NCI-H1436 treated with DMSO at 0.1 percent for 48 hours (cell line): ENCODE measurements at places on chromosomes 2 and 18.

DNA sequence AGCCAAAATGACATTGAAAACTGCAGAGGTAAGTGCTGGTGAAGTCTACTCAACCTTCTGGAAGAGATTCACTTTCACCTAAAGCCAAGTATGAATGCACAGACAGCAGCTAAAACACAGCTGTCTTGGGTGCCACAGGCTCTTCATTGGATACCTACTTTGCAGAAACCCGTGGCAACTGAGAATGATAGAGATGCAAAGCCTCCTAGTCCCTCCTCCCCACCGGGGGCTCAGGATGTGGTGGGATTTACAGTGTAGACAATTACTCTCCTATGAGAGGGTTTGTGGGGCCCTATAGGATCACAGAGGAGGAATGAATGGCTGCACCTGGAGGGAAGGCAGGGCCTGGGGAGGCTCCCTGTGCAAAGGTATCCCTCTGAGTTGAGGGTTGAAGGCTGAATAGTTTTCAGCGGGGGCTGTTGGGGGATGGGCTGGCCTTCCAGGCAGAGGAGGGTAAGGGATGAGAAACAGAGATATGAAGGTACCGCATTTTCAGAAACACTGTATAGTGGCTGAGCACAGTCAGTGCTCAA, 131.6 kb downstream of the RNF144A start:
- no peak for DNase-seq

GRCh38 chr2:86446060-86446459, 4.9 kb downstream of the KDM3A start:
- no peak for DNase-seq

DNA sequence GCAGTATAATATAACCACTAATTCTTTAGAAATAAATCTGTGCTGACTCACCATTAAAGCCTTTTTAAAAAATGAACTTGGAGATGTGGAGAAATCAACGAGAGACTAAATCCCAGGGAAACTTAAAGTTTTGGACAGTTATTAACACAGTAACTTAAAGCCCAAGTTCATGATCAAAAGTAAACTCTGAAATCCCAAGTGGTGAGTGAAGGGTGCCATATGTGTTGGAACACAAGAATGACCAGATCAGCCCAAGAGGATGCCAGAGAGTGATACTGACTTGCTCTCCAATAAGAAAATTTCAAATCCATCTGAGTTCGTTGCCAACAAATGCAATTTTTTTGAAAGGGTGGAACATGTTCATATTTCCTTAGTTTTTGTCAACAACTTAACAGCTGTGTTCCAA, 838.1 kb upstream of the ACVR2A start:
- DNase-seq: no peak

DNA sequence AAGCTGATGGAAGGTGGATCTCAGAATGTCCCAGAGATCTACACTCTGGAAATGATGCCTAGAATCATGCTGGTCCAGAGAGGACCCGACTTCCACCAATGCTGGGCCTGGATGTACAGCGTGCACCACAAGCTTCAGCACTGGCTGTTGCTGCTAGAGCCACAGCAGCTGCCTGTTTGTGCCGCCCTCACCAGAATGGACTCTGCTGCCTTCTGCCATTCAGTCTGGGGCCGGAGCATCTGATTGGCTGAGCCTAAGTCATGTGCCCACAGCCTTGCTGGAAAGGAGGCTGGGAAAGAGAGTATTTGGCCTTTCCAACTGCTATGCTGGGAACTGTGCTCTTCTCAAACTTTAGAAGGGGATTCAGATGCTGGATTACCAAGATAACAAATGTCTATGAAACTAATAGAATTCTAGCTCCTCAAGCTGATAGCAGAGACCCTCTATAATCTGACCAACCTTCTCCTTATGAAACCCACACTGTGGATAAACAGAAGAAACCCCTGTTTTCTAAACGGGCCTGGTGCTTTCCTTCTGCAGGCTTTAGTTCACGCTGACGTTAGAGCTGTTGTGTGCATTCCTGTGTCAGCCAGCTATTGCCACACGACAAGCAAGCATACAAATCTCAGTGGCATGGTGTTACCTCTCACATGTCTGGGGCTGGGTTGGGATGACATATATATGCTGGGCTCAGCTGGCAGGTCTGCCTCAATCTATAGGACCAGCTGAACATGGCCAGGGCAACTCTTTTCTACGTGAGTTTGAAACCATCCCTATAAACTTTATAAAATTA, 4.1 kb upstream of the LOXHD1 start:
- DNase-seq: no peak

DNA sequence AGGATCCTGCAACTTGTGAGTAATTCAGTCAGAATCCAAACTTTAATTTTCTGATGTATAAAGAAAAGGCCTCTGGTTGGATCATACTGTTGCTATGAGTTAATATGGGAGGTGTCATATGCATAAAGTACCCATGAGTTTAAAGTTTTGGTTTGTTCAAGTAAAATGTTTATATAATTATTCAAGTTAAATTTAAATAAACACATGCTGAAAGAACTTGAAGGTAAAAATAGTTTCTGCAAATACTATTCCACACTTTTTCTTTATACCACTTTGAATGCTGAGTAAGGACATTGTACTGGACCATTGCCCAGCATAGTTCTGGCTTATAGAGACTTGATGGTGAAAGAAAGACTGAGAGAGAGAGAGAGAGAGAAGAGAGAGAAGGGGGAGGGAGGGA, 30.7 kb downstream of the PKP4 start:
- DNase-seq: no peak

DNA sequence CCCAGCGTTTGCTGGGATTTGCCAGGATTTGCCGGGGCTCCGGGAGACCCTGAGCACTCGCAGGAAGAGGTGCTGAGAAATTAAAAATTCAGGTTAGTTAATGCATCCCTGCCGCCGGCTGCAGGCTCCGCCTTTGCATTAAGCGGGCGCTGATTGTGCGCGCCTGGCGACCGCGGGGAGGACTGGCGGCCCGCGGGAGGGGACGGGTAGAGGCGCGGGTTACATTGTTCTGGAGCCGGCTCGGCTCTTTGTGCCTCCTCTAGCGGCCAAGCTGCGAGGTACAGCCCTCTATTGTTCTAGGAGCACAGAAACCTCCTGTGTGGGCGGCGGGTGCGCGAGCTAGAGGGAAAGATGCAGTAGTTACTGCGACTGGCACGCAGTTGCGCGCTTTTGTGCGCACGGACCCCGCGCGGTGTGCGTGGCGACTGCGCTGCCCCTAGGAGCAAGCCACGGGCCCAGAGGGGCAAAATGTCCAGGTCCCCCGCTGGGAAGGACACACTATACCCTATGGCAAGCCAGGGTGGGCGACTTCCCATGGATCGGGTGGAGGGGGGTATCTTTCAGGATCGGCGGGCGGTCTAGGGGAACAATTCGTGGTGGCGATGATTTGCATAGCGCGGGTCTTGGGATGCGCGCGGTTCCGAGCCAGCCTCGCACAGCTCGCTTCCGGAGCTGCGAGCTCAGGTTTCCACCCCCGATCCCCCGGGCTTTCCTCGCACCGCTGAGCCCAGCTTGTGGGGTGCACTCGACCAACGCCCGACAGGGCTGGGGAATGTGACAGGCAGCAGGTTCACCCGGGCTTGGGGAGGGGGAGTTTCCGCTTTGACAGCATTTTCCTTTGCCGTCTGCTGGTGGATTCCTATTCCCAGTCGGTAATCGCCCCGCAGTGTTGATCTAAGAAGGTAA, 2.8 kb downstream of the ONECUT2 start:
- DNase-seq: peak; percentile 54

DNA sequence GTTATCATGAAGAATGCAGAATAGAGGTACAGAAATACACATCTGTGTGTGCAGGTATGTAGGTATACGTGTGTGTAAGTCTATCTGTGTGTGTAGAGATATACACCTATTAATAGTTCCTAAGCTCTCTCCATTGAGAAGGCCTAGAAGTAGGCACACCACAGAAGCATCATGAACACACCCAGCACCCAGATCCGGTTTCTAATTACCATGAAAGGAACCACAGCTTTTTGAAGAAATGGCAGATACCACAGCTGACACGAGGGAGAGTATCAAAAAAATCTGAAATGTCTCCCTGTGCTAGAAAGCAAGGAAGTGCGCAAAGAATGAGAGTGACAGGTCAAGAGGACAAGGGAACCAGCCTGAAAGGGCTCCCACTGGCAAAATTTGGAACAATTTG, 27.7 kb upstream of the AP1S3 start:
- no peak for DNase-seq

DNA sequence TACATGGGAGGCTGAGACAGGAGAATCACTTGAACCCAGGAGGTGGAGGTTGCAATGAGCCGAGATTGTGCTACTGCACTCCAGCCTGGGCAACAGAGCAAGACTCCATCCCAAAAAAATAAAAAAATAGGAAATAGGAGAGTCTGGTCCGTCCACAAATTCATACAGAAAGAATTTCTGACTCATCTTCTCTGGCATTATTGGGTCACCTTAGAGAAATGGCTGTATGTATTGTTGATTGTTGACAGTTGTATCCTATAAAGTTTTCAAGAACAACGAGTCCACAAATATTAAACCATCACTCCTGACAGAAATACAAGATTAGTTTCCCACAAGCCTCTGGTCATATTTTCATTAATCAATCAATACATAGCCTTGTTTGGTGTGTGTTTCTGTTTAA, 20.4 kb downstream of the RBM43 start:
- no peak for DNase-seq

GRCh38 chr2:146730882-146731281, 1113.9 kb upstream of the ACVR2A start:
- no peak for DNase-seq

DNA sequence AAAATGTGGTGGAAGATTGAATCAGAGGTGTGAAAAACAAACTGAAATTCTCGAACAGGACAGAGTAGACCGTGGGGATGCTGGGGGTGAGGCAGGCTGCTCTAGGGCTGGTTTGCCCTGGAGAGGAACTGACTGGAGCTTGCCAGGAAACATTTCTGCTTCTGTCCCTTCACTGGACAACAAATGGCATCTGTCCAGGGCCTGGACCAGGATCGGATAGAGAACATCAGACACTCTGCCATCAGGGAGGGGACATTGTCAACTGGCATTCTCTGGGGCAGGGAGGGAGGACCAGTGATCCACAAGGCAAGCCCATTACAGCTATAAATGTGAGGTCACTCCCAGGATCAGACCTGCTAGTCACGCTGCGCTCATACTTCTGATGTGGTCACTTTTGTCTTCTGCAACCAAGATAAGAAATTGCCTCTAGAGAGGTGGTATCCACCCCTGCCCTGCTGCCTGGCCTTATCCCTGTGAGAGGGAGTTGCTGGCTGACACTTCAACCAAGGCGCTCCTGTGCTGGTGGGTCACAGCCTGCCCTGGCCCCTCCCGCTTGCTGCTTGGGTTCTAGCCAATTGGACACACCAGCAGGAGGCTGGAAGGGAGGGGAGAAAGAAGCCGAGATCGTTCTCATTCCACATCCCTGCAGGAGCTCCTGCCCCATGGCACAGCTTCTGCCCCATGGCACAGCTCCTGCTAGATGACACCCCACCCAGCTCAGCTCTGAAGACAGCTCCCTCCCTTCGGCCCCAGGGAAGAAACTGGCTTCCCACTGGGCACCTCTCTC, 8.7 kb downstream of the NPPC start:
- no peak for DNase-seq

GRCh38 chr2:135951041-135951583, 34.3 kb downstream of the DARS1 start:
- no peak for DNase-seq

- no peak for DNase-seq
These were observed 57.3 kb downstream of the IRS1 start for GRCh38 chr2:226742347-226742746.

- DNase-seq: no peak
These were observed 771.5 kb downstream of the GALR1 start for GRCh38 chr18:78021196-78021595.

DNA sequence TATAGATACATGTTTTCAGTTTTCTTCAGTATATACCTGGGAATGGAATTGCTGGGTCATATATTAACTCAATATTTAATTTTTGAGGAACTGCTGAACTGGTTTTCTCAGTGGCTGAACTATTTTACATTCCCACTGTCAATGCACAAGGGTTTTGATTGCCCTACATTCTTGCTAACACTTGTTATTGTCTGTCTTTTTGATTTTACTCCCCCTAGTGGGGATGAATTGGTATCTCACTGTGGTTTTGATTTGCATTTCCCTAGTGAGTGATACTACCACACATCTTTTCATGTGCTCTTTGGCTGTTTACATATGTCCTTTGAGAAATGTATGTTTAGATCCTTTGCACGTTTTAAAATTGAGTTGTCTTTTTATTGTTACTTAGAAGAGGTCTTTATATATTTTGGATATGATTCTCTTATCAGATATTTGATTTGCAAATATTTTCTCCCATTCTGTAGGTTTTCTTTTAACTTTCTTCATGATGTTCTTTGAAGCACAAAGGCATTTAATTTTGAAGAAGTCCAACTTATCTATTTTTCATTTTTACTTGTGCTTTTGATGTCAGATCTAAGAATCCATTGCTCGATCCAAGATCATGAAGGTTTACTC, 36.2 kb downstream of the ASB1 start:
- DNase-seq: no peak

- DNase-seq: no peak
These were observed 28.4 kb downstream of the ACTR2 start for GRCh38 chr2:65256054-65256453.

- no peak for DNase-seq
These were observed 205.5 kb upstream of the MYT1L start for GRCh38 chr2:2536416-2537056.

DNA sequence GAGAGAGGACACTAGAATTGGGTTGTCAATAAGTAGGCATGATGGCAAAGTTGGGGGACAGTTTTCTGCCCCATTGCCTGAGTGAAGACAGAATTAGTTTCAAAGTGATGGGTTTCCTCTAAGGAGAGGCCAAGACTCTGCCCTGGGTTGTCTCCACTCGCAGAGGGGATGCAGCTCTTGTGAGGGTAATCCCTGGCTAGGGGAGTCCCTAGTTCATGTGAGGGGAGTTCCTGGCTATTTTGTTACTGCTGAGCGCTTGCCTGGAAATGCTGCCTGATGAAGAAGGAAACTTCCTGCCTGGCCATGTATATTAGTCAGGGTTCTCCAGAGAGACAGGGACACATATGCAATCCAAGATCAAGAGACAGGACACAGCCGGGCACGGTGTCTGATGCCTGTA, 501.5 kb downstream of the BCL11A start:
- DNase-seq: no peak

DNA sequence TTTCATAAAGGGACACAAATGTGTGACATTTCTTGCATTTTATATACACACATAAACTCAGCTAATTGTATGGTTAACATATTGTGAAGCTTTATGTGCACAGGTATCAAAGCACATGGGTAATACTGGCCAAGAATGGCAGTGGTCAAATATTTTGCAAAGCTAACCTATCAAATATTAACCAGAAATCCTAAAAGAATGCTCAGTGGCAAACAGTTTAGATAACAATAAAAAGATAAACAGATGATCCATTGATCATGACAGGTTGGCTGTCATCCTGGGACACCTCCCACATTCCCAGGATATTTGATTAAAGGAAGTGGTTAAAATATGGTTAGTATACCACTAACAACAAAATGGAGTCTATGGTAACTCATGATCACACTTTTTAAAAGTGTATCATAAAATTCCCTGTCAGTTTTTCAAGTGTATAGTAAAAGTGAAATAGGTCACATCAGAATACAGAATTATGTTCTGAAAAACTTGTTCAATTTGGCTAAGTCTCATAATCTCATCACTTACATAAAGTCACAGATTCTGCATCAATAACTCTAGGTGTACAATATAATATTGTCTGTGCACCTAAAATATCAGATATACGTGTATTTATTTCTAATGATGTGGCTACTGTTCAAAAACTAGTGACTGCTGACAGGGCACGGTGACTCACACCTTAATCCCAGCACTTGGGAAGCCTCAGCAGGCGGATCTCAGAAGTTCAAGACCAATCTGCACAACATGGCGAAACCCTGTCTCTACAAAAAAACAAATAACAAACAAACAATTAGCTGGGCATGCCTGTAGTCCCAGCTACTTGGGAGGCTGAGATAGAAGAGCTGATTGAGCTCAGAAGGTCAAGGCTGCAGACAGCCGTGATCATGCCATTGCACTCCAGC, 48.9 kb downstream of the CDH2 start:
- DNase-seq: no peak
